ENCODE measurements at places on chromosomes 3 and 15.

GRCh38 chr3:111311126-111311525, 230.9 kb upstream of the CD96 start:
- DNase-seq = no peak

- peak; percentile 43 for DNase-seq
These were observed 691 bp downstream of the MAP2K1 start for GRCh38 chr15:66387163-66388042.

GRCh38 chr3:164222197-164222596, 856.1 kb downstream of the SI start:
- DNase-seq = no peak

- DNase-seq = no peak
These were observed 23.4 kb downstream of the RHOA start for GRCh38 chr3:49388289-49388820.

- no peak for DNase-seq
These were observed at the start of gene CATSPER2 for GRCh38 chr15:43648649-43649429. CATSPER2 (minus strand) TSS chr15:43648844; CDS start chr15:43648061, 783 bp downstream.

- peak; percentile 4 for DNase-seq
These were observed 20.3 kb downstream of the PLXNB1 start for GRCh38 chr3:48409291-48410201.

DNA sequence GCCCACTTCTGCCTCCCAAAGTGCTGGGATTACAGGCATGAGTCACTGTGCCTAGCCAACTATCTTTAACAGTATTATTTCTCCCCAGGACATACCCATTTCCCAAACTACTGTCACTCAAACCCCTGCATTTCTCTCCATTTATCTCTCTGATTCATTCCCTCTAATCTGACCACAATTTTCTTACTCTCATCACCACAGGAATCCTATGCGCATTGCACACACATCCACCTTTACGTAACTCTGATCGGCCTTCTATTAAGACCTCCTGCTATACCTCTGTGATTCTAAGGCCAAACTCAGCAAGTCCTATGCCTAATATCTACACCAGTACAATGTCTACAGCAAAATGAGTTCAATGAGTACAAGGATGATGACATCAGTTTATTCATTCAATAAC, 235.0 kb downstream of the ULK4 start:
- DNase-seq = no peak

DNA sequence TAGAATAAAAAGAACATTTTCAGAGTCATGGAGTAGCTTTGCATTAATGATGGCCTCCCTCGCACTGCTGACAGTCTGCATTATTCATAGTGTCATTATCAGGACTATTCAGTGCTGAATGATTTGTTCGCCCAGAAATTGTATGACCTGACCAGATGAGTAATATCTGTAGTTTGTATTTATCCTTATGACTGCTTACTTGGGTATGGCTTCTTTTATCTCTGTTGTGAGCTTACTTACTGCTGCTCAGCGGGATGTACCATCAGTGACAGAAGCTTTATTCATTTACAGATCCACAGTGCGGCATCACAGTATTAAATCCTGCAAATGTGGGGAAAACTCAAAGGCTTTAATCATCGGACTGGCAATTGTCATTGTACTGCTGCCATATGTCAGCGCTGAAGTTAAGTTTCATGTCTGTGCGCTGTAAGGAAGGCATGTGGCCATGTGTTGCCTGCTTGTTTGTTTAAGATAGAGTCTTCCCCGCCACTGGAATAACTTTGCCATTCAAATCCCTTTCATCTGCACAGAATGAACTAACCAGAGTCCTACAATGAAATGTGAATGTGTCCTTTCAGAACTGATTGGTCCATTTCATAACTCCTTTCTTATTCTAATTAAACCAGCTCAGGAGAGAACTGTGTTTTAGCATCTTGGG, 262.2 kb downstream of the CHL1 start:
- DNase-seq = no peak

DNA sequence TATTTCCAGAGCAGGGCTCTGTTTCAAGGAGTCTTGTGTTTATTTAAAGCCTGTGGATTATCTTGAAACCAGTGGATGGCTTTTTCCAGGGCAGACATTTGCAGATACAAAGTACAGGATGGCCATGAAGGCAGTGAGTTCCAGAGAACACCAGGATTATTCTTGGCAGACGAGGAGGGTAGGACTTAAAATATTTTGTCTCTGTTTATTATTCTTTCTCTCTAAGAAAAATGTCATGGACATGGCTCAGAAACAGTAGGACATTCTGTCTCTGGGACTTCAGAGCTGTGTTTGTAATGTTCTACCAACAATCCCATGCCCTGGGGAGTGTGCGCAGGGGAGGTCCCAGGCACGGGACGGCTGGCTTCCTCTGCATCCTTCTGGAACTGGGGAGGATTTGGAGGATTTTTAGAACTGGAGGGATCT, 125.9 kb downstream of the ATP10A start:
- no peak for DNase-seq

DNA sequence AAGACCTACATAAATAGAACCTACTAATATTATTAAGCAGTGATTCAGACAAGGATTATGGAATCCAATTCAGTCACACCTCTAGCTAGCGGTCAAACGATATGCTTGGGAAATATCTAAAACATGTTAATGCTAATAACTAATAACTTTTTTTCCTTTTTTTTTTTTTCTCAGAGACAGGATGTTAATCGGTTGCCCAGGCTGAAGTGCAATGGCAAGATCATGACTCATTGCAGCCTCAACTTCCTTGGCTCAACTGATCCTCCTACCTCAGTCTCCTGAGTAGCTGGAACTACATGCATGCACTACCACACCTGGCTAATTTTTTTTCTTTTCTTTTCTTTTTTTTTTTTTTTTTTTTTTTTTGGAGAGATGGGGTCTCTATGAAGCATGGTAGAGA, 124.1 kb downstream of the NR2E3 start:
- no peak for DNase-seq

- no peak for DNase-seq
These were observed 509.1 kb downstream of the SHQ1 start for GRCh38 chr3:72338942-72339669.

- DNase-seq = no peak
These were observed 114.7 kb downstream of the ETFA start for GRCh38 chr15:76196269-76197231.

- no peak for DNase-seq
These were observed 195.4 kb upstream of the TPRG1 start for GRCh38 chr3:188976407-188976806.

- no peak for DNase-seq
These were observed 12.6 kb downstream of the PAQR5 start for GRCh38 chr15:69311319-69311721.

DNA sequence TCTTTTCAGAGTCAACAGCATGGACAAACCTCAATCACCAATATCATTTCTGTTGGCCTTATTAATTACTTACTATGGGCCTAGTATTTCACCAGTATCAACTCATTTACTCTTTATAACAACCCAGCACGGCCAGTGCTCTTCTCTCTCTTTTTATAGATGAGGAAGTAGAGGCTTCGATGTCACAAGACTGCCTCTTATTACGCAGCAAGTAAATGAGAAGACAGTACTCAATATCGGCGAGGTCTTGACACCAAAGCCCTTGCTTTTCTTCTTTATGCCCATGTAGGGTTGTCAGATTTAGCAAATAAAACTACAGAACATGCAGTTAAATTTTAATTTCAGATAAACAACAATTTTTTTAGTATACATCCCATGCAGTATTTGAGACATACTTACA, 99.0 kb upstream of the KCNMB2 start:
- DNase-seq = no peak

DNA sequence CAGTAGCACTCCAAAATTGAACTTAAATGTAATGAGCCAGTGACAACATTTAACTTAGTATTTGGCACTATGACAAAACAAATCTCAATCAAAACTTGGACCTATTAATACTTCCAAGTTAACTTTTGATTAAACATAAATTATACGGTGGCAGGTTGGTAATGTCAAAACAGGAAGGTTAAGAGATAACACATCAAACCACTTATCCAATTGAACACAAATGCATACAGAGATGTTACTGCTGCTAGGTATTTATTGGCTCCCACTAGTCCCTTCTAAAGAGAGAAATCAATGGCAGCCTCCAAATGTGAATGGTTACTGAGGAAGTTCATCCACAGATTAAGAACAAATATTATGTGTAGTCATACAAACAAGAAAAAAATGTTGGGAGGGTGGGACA, 1.8 kb downstream of the GSK3B start:
- no peak for DNase-seq

DNA sequence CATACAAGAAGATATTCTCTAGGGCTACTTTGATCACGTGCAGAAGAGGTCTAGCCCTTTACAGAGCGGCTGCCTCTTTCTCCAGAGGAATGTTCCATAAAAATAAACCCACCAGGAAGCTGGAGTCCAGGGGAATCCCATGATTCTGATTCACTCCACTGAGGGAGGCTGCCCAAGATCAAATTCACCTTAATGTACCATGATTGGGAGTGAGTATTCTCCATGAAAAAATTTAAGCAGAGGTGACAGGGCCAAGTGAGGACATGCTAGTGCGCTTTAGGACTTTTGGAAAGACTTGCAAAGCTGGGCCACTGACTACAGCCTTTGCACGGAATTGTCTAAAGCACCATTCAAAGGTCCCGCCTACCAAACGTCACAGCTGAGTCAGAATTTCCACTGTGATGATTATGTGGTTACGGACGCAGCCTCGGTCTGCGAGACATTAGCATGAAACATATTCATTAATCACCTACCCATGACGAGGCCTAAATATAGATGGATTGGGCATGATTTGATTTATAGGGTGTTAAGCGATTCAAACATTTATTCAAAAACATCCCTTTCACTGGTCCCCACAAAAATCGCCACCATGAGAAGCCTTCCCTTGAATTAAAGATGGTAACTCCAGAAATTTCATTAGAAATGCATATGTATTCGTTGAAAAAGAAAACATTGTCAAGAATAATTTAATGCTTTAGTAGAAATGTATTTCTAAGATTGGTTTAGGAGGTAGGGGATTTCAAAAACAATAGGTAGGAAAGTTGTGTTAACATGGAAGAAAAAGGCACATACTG, 152.6 kb downstream of the GREM1 start:
- DNase-seq = no peak

- no peak for DNase-seq
These were observed 22.4 kb upstream of the SNRPA1 start for GRCh38 chr15:101317336-101317872.

- no peak for DNase-seq
These were observed 120.1 kb downstream of the SMAD6 start for GRCh38 chr15:66822114-66822513.

DNA sequence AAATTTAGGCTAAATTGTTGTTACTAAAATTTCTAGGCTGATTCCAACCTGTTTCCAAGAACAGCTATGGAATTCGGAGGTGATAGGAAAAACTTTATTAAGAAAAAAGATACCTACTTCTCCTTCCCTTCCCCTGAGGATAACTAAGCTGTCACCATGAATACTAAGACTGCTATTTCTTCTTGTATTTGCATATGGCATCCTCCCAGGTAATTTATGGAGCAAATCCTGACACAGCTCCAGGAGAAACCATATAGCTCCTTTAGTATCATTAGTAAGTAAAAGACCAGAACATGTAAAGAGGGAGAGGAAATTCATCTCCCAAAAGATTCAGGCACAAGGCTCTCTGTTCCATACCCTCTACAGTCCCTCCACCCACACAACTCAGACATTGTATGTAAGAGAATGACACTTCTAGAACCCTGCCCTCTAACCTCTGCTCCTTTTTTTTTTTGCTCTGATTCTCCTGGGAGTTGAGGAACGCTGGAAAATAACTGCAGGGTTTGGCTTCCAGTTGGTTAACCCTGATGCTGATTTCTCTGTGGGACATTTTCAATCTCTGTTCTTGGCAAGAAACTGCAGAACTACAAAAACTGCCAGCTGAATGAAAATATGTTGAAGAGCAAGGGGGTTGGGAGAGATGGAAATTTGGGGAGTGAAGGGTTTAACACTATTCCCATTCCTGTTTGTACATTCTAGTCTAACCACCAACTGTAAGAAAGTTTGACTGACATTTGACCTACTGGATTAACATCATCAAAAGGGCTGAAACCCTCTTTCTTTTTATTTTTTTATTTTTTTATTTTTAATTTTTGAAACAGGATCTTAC, 14.2 kb upstream of the MAGI1 start:
- DNase-seq = no peak

DNA sequence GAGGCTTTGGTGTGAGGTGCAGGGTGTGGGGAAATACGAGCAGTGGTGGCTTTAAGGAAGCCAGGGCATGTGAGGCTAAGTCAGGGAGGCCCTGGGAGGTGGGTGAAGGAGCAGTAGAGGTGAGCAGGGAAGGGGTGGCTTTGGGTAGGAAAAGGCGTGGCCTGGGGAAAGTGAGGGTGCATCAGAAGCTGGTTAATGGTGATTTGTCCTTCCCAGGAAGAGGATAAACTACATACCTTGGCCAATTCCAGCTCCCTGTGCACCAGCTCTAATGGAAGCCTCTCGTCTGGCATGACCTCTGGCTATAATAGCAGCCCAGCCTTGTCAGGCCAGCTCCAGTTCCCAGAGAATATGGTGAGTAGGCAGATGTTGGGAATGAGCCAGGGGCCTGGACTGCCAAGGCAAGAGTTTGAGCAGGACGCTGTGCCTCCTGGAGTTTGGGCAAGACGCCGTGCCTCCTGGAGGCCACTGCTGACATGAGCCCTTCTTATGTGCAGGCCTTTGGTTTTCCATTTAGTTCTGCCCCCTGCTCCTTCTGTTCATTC, 41.3 kb downstream of the CDAN1 start:
- no peak for DNase-seq

DNA sequence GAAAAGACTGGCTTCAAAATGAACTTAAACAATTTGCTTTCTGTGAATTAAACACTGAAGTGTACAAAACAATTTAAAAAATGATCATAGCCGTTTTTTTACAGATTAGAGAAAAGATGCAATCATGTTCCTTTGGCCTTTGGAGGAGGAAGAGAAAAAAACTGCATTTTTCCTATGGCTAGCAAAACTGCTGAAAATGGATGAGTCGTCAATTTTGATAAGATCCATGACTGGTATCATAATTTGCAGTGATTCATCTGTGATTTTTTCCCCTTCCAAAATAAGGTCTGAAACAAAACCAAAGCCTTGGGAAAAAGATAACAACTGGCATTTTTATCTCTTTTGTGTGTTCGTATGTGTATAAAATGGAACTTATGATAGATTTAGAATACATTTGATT, 255.6 kb upstream of the SATB1 start:
- no peak for DNase-seq

GRCh38 chr3:174815750-174816149, 43.4 kb upstream of the NAALADL2 start:
- no peak for DNase-seq

GRCh38 chr3:160771811-160772459, 15.9 kb downstream of the PPM1L start:
- DNase-seq = no peak

DNA sequence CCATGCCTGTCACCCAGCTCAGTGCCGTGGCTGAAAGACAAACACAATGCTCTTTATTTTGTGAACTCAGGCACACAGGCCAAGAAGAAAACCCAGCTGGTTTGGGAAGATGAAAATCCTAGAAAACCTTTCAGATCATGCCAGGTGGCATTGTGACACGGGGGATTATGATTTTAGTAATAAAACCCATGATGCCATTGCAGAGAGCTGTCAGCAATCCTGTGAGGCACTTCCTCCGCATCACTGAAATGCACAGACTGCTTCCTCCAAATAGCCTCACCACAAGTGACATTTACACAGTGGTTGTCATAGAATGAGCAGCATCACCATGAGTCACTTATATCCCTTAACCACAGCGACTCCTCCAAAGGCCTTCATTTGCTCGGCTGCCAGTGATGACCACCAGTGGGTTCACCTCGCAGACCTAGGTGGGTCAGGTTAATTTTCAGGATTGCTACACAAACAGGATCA, 22.7 kb downstream of the ABHD6 start:
- no peak for DNase-seq

- DNase-seq = no peak
These were observed 12.1 kb downstream of the FEZF2 start for GRCh38 chr3:62361261-62361660.

All from T-helper 17 cell (primary cell).